ENCODE measurements at places on chromosomes 1 and 21.

GRCh38 chr1:233355841-233356704, 28.5 kb downstream of the MAP3K21 start:
- DNase-seq, result no peak

DNA sequence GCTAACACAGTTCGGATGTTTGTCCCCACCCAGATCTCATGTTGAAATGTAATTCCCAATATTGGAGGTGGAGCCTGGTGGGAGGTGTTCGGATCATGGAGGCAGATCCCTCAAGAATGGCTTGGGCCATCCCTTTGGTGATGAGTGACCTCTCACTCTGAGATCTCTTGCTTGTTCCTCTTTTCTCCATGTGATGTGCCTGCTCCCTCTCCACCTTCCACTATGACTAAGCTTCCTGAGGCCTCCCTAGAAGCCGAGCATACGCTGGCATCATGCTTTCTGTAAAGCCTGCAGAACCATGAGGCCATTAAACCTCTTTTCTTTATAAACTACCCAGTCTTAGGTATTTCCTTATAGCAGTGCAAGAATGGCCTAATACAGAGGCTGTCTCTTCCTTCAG, 8.1 kb upstream of the PLA2G5 start:
- no peak for DNase-seq

DNA sequence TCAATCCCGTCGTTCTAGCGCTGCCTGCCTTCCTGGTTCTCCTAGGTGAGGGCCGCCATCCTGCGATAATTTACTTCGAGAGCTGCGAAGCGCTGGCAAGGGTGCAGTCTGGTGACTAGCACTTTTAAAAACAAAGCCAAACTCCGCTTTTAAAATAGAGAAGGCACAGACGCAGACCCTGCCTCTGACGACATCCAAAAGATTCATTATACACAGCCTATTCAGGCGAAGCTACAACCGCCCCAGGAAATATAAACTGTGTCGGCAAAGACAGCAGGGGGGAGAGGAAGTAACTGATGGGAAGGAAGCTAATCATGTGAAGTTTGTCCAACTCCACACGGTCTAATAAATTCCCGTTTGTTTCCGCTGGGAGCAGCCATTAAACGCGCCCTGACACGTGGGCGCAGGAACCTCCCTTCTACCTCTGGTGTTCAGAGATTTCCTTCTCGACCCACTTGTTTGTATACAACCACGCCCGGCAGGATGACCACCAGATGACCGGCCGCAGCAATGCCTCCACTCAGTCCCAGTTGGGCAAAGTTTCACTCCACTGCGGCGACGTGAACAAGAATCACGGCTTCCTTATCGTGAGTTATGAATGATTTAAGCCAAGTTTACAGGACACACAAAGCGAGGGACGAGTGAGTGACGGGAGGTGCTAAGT, 1.3 kb downstream of the GNG12 start:
- no peak for DNase-seq

DNA sequence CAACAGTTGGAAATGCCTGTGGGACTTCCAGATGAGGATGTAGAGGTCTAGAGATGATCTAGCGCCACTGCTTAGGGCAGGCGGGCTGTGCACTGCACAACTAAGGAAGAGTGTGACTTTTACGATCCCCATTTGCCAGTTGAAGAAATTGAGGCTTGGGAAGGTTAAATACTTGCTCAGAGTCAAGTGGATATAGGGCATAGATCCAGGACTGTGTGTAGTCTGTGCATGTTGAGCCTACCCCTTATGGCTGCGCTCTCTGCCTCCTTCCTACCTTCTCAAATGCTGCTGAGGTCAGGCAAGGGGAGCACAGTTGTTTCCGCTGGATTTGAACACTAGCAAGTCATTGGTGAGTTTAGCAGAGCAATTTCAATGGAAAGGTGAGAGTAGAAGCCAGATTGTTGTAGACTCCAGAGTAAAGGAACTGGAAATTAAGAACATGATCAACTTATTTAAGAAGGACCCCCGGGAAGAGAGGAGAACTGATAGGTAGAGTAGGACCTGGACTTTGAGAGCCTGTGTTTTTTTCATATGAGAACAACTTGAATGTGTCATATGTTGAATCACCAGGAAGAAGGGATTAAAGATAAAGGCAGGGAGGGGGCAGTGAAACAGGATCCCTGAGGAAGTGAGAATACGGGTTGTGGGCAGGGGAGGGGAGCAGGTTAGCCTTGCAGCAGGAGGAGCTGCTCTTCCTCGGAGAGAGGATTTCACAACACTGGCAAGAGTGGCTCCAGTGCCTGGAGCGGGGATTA, 2.7 kb downstream of the CAPN2 start:
- no peak for DNase-seq

GRCh38 chr21:39855595-39855994, 11.6 kb upstream of the PCP4 start:
- DNase-seq, result no peak

DNA sequence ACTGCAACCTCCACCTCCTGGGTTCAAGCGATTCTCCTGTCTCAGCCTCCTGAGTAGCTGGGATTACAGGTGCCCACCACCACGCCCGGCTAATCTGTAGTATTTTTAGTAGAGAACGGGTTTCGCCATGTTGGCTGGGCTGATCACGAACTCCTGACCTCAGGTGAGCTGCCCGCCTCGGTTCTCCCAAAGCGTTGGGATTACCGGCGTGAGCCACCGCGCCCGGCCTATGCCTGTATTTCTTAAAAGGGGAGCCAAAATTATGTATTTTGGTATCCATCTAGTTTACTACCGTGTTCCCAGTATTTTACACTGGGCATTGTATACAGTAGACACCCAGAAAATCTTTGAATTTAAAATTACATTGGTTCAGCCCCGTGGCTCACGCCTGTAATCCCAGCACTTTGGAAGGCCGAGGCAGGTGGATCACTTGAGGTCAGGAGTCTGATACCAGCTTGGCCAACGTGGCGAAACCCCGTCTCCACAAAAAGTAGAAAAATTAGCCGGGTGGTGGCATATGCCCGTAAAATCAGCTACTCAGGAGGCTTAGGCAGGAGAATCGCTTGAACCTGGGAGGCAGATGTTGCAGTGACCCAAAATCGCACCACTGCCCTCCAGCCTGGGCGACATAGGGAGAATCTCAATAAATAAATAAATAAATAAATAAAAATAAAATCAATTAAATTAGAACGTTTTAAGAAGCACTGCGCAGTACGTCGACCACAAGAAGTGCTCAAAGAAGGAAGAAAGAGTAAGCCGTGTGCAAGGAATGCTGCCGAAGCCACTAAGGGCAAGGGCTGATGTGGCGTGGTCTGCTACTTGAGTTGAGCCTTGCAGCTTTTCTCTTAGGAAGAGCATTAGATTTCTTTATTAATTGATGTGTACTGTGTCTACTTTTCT, 1.5 kb upstream of the THRAP3 start:
- no peak for DNase-seq

GRCh38 chr1:53672785-53673184, 66.2 kb downstream of the GLIS1 start:
- DNase-seq, result no peak

DNA sequence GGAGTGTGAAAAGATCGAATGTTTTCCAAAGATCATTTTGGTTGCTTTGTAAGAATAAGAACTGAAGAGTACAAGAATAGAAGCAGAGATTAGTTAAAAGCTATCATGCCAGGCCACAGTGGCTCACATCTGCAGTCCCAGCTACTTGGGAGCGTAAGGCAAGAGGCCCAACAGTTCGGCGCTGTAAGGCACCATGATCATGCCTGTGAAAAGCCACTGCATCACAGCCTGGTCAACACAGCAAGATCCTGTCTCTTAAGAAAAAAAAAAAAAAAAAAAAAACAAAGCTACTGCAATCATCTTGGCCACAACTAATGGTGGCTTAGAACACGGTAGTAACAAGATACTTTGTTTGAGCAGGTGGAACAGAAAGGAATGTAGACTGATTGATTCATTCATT, 116.2 kb downstream of the EIF4G3 start:
- DNase-seq, result no peak

DNA sequence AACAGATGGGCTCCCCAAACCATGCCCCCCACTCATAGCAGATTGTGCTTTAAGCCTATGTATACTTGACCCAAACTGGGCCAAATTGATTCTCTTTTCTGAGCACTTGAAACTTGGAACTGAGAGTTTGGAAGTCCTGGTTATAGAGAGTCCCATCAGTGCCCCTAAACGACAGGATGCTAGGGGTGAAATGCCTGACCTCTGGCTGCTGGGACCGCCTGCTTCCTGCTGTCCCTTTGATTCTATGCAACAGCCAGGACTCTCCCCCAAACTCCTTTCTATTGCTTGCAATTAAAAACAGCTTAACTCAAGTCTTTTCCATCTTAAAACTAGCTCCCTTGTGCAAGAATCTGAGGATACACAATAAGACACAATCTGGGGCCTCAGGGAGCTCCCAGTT, 4.7 kb downstream of the C1orf210 start:
- DNase-seq, result no peak

- DNase-seq, result no peak
Measured at GRCh38 chr1:177384461-177384860, 213.7 kb downstream of the BRINP2 start.

DNA sequence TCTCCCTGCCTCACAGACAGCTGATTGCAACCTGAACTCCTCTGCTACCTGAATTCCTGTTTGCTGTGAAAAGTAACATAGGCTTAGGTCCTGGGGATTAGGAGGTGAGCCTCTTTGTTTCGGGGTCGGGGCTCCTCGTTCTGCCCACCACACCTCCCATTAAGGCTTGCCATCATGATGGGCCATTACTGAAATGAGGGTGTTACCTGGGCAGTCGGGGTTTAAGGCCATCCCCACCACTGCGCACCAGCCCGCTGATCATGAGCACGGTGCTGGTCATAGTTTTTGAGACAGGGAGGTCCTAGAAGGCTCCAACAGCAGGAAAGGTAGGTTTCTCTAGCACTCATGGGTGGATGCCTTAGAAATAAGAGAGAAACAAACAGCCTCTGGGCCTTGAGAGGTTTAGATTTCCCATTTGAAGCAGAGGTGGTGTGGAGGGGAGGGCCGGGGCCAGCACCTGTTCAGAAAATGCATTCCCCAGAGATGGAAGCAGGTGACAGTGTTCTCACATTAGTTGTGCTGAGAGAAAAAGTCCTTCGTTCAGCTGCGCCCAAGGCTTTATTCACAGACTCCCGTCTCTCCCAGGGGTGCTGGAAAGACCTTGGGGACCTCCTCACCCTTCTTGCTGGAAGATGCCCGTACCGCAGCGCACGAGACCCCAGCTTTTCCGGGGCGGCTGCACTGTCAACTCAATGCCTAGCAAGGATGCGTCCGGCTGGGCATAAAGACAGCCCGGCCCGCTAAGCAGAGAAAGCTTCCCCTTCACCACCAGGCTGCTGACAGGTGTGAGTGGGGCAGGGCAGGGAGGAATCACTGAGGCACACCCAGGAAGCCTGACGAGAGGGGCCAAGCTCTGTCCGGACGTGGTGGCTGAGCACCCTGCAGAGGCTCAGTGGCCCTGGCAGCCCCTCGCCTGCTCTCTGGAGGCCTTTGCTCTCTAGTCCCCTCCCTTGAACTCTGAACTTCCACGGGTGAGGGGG, 125.5 kb downstream of the PGBD5 start:
- no peak for DNase-seq

DNA sequence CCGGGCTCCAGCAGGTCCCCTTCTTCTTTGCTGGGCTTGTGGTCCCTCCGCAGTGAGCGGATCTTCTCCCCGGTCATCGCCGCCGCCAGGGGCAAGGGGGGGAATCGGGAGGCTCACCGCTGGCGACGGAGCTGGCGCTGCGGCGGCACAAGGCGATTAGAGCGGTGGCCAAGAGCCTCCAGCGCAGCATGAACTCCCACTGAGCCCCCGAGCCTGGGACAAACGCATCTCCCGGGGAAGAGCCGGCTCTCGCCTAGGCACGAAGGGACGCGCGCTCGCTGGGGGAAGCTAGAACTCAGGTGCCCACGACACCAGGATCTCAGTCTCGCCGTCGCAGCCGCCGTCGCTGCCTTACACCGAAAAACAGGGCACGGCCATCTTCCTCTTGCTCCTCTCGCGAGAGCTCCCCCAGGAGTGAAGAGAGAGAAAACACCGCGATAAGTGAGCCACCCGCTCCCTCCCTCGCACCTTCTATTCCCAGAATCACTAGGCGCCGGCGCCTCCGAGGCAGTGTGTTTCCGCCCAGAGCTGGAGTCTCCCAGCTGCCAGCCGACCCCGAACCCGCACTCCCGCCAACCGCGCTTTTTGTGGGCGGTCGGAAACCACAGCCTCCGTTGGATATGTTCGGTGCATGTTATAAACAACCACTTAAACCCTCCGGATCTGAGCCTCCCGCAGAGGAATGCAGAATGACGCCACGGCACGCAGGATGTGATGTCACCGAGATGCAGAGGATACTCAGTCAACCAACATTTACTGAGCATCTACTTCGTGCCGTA, at the start of gene ANKRD13C:
Gene ANKRD13C, minus strand, starts transcription at position 391 of the 779 bp plus-strand sequence. Its CDS starts 314 bp downstream, at position 77.
- peak; percentile 65 for DNase-seq

GRCh38 chr1:78651241-78651640, 1.6 kb downstream of the IFI44 start:
- DNase-seq, result no peak

GRCh38 chr1:19814244-19814661, 830 bp downstream of the RNF186 start:
- DNase-seq, result no peak

DNA sequence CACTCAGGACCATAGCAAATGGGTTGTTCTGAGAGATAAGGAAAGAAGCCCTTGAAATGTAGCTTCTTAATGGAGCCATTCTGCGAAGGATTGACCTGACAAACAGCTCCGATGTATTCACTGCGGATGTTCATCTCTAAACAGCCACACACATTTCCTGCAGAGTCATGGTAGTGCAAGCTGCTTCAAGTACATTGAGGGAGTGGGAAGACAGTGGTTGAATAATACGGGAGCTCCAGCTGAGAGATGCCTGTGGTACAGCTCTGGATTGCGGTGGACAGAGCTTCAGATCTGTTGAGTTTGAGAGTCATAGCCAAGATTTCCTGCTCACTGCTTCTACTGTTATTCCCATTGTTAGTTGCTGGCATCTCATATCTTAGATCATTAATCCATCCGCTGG, 86.6 kb downstream of the ZBTB18 start:
- no peak for DNase-seq

GRCh38 chr1:219927956-219928790, at the start of gene SLC30A10:
TSS of gene SLC30A10 (minus strand) at chr1:219928557. CDS start at chr1:219928440, 117 bp downstream.
- DNase-seq, result no peak

- DNase-seq, result no peak
Measured at GRCh38 chr1:181335631-181336030, 147.7 kb upstream of the CACNA1E start.

Measured in stimulated activated CD8-positive, alpha-beta memory T cell treated with anti-CD3 and anti-CD28 coated beads, Interleukin-7, amount 100 ng/mL, for 24 hours (primary cell).